Stimulated activated naive CD8-positive, alpha-beta T cell treated with anti-CD3 and anti-CD28 coated beads, Interleukin-15, amount 100 ng/mL, for 72 hours (primary cell): ENCODE measurements at places on chromosomes 1 and 21.
A peak's percentile ranks its signal among the peaks of the same experiment; 100 is the strongest.

GRCh38 chr1:119611701-119612113, 36.4 kb downstream of the ZNF697 start:
- peak; percentile 73 for DNase-seq

DNA sequence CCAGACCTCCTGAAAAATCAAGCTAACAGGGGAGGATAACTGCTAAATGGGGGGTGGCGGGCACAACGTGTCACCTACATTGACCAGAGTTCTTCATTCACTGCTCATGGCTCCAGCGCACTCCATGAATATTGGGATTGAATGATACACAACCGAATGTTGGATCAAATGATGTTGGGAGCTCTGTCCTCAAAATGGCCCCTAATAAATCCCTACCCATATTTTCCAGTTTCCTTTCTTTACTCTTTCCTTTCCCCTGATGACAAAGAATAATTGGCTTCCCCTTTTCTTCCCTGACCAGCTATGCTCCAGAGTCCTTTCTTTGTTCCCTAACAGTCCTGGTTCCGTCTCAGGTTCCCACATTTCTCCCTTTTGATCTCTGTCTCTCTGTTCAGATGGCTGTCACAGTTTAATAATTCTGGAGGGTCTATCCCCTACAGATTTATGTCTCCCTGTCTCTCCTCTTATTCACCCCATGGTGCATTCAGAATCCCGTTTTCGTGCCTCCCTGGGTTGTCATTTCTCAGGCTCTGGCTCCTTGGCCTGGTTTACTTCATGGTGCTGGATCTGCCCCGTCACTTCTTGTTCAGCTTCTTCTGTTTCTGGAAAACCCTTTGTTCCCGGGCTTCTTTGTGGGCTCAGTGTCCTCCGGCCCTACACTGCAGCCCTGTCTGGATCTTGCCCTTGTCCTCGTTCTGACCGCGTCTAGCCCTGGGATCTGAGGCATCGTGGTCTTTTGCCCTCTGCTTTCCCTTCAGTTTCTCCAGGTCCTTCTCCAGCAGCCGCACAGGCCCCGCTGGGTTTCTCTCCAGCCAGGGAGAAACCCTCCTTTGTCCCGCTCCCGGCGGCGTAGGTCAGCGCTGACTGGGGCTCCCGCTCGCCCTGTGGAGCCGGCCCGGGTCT, 78.3 kb downstream of the NDUFS5 start:
- no peak for DNase-seq

DNA sequence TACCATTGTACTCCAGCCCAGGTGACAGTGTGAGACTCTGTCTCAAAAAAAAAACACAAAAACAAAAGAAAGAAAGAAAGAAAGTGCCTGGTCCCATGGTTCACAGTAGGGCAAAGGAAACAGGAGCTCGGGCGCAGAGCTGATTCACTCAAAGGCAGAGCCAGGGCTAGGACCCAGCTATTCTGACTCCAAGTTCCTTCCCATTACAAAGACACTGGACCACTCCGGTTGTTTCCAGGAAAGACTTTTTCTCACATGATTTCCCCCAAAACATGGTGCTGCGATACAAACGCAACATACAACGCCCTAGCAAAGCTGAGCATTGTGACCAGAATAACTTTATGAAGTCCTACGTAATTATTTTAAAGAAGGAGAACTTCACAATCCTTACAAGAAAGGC, 10.7 kb downstream of the ABCG1 start:
- DNase-seq, result no peak

- no peak for DNase-seq
Observed at GRCh38 chr1:247115545-247115944, 11.4 kb upstream of the ZNF669 start.

DNA sequence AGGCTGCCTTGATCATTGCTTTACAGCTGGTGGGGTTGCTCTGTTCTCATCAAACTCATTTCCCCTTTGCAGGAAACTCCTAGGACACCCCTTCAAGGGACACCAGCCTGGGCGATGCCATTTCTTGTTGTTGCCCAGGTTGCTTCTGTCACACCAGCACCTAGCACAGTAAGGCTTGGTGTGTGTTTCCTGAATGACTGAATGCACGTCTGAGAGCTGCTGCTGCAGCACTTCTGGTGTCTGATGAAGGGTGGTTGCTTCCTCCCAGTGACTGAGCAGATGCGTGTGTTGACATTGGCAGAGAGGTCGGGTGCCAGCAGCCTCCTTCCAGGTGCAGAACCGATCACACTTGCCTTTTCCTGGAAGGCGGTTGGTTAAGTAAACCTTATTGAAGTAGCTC, 477.4 kb downstream of the CAMTA1 start:
- DNase-seq, result no peak

DNA sequence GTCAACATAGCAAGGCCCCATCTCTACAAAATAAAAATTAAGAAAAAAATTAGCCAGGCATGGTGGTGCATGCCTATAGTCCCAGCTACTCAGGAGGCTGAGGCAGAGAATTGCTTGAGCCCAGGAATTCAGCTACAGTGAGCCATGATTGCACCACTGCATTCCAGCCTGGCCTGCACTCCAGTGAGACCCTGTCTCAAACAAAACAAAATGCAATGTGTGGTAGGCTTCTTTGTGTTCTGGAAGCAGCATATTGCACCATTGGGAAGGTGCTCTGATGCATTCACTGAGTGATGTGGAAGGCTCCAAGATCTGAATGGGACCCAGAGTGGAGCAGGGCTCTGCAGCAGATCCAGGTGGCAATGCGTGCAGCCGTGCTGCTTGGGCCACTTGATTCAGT, 99.6 kb upstream of the COG2 start:
- no peak for DNase-seq

- DNase-seq, result peak; percentile 49
Observed at GRCh38 chr1:6260961-6261614, at the start of gene GPR153. Gene GPR153 (minus strand): TSS chr1:6261098. CDS start chr1:6254905, 6,193 bp downstream.

GRCh38 chr1:92934395-92935378, 26.6 kb downstream of the DIPK1A start:
- DNase-seq, result no peak

DNA sequence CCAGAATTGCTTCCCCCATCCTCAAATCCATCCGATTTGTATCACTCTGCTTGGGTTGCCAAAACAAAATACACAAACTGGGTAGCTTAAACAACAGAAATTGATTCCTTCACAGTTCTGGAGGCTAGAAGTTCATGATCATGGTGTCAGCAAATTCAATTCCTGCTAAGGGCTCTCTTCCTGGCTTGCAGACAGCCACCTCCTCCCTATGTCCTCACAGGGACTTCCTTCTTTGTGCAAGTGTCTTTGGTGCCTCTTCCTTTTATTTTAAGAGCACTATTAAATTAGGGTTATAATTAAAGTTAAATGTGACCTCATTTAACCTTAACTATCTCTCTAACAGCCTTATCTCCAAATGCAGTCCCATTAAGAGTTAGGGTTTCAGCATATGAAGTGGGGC, 112.8 kb downstream of the PLPP3 start:
- DNase-seq, result no peak

GRCh38 chr1:38222891-38223290, 176.3 kb upstream of the POU3F1 start:
- DNase-seq, result no peak

DNA sequence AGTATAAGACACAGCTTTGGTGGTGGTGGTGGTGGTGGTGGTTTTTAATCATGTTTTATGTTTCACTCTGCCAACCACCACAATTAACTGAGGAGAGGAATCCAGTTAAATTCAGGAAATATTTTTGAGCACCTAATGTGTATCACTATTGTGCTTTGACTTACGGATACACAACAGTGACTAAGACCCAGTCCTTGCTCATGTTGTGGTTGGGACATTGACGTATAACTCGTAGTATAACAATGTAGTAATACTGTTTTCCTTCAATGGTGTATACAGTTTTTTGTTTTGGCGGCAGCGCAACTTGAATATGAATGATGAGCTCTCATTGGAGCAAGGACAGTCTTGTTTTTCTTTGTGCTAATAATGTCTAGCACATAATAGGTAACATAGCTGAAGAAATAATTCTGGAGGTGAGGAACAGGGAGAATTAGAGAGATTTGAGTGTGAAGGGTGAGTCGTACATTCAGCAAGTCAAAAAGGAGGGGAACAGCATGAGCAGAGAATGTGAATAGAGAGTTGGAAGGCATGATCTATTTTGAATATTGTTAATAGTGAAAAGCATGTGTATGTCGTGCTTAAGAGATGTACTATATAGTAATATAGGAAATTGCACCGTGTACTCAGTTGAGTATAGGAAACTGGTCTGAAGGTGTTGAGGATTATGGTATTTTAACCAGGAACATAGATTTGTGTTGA, 5.5 kb downstream of the CACYBP start:
- no peak for DNase-seq

- DNase-seq, result no peak
Observed at GRCh38 chr21:28822123-28822399, 170.6 kb downstream of the LTN1 start.

- DNase-seq, result no peak
Observed at GRCh38 chr21:36587388-36587787, 107.5 kb upstream of the CLDN14 start.

GRCh38 chr1:19349999-19350398, 37.9 kb downstream of the SLC66A1 start:
- DNase-seq, result no peak

- no peak for DNase-seq
Observed at GRCh38 chr1:173545688-173546087, 57.2 kb downstream of the SLC9C2 start.

DNA sequence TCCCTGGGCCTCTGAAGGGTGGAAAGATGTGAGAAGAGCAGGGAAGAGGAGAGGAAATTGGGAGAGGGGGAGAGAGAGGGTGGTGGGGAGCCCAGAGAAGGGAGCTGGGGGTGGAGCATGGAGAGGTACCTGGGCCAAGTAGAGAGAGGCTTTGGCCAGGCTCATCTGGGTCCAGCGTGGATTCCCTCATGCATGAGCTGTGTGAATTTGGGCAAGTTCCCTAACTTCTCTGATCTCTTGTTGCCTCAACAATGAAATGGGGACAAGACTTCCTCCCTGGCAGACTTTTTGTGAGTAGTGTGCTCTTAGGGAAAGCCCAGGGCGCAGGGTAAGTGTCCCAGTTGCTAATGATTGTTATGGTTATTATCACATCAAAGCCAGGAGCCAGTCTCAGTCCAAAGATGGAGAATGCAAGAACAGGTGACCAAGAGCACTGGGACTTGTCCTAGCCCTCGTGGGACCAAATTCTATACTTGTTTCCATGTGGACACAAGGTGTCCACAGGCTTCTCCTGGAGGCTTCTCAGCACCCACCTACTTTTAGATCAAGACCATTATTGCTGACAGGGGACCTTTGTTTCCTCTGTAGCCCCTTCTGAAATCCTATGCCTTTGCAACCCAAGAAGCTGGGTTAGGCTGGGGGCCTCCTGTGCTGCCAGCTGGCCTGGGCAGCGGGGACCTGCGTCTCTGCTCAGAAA, 13.9 kb downstream of the IL6R start:
- no peak for DNase-seq

- no peak for DNase-seq
Observed at GRCh38 chr1:200880212-200880611, 7.4 kb downstream of the GPR25 start.

DNA sequence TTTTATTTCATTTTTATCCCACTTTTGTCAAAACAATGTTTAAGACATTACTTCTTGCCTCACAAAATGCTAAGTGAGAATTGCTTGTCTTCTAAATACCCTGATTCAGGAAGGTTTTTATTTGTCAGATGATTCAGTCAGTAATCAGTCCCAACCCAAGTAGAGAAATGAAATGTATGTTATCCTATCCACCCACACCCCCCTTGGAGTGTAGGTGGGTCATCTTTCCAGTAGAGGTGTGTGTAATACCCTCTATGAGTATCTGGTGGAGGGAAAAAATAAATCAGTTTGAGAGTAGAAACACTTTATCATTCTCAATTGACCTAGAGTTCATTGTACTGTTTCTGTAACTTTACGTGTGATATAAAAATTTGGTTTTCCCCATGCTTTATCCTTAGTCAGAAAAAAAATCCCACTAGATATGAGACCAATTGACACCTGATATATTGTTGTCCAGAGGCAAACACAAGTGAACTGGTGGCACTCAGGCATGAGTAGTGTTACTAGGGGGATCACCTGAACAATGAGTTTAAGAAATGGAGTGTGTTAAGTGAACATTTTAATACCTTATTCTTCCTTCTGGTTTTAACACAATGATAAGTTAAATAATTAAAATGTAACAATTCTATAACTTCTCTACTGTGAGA, 153.8 kb upstream of the C1orf105 start:
- peak; percentile 18 for DNase-seq

DNA sequence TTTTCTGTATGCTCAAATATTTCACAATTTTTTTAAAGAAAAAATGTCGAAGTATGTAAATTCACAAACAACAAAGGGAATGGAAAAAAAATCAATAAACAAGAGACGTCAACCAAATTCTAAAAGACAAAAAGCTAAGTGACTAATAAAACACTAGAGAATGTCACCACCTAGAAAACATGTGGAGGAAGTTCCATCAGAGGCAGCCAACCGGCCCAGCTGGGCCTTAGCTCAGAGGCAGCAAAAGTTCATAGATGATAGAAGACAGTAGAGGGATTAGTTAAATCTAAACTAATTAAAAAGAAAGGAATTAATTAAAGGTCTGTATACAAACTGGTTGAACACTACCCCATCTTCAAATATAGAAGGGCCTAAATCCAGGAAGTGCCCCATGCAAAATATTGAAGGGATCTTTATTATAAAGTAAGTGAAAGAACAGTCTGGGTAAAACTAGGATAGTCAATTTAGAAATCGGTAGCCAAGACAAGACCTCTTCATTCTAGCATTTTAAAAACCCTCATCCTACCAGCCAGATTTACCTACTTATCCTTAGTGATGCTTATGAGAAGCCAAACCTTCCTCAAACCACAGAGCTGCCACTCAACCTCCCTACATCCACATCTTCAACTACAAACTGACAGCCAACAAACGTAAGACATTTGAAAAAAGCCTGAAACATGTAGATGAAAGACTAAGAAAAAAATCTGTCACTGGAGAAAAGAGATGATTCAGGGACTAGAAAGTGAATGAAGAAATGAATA, 23.7 kb downstream of the MRPL39 start:
- DNase-seq, result no peak

- DNase-seq, result peak; percentile 41
Observed at GRCh38 chr21:33238146-33238545, 8.4 kb downstream of the IFNAR2 start.

DNA sequence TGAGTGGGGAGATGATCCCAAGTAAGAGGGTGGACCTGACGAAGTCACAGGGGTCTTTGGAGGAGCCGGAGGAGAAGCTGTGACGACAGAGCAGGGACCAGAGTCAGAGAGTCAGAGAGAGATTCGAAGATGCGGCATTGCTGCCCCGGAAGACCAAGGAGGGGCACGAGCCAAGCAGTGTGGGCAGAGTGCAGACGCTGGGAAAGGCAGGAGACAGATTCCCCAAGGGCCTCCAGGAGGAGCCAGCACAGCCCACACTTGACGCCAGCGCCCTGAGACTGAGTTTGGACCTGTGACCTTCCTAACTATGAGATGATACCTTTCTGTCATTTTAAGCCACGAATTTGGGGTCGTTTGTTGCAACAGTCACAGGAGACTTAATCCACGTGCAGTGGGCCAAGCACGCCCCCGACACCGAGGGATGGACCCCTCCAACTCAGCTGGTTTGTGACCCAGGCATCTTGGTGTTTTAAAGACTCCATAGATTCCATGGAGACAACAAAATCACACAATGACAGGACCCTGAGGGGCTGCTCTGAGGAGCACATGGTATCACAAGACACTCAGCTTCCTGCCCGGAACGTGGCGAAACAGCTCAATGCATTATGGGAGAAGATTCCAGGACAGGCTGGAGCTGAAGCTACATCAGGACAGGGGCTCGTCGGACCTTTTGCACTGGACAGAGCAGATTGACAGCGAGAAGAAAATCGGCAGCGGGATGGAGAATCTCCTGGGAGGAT, 11.0 kb upstream of the TFF1 start:
- DNase-seq, result no peak
